Stimulated activated CD4-positive, alpha-beta T cell treated with anti-CD3 and anti-CD28 coated beads, Interleukin-15, amount 100 ng/mL, for 48 hours (primary cell): ENCODE measurements at places on chromosomes 1 and 21.

GRCh38 chr1:169472738-169473137 lies 13.0 kb downstream of the SLC19A2 start:
- DNase-seq = no peak

GRCh38 chr1:154599658-154600057 lies 8.3 kb downstream of the ADAR start:
- no peak for DNase-seq

GRCh38 chr1:61782771-61783170 lies 40.5 kb downstream of the PATJ start:
- peak; percentile 33 for DNase-seq

- no peak for DNase-seq
These were observed 101.3 kb downstream of the PLPPR4 start for GRCh38 chr1:99365545-99365944.

- DNase-seq = no peak
These were observed 10.1 kb downstream of the RBP7 start for GRCh38 chr1:10007169-10007568.

DNA sequence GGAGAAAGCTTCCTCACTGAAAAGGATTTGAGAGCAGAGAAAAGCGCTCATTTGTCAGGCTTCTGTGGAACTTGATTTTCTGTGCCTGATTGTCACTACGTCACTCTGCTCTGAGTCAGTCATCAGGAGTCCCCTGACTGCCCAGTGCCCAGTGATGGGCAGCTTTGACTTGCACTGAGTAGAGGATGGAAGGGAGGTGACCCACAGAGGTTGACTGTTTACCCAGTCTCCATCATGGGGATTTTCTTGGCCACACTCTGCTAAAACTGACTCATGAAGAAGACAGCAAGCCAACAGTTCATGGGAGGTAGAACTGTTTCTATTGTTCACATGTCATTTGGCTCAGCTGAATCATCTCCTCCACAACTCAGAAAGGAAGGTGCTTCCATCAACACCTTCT lies 82.1 kb upstream of the DUSP10 start:
- DNase-seq = no peak

GRCh38 chr1:27521861-27522431 lies 32.0 kb upstream of the WASF2 start:
- no peak for DNase-seq

- no peak for DNase-seq
These were observed 71.7 kb downstream of the NRIP1 start for GRCh38 chr21:14993115-14993514.

- no peak for DNase-seq
These were observed 100.3 kb downstream of the RNF220 start for GRCh38 chr1:44505210-44505993.

DNA sequence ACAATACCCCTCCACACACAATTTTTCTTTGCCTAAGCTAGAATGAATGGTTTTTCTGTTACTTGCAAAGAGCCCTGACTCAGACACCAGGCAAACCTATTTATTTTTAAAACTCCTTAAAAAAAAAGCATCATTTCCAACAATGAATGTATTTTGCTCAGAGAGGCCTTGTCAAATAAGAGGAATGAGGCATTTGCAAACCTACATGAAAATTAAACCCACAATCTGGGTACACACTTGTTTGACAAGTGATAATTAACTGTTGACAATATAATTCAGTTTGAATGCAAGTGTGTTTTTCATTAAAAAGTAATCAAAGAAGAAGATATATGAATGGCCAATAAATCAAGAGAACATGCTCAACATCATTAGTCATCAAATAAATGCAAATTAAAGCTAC lies 339.5 kb downstream of the PTPRU start:
- DNase-seq = no peak

DNA sequence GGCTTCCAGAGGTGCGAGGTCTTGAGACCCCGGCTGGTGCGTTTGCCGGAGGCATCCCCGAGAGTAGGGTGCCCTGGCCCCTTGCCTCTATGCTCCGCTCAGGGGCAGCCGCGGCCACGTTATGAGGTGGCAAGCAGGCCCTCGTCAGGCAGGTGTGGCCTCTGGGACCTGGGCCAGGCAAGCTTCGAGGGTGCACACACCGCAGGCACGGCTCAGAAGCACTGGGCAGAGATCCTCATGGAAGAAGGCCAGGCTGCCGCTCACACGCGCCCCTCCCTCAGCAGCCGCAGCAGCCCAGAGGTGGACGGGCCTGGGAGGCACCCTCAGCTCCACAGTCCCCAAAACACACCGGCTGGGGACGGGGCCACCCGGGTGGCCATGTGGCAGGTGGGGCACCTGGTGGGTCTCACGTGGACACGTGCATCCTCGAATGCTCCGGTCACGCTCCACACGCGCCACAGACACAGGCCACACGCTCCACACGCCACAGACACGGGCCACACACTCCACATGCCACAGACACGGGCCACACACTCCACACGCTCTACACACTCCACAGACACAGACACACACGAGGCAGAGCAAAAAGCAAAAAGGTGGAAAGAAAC lies 6.5 kb downstream of the SDF4 start:
- no peak for DNase-seq

- no peak for DNase-seq
These were observed 1.4 kb downstream of the PMF1 start for GRCh38 chr1:156214024-156214748.

- no peak for DNase-seq
These were observed 23.9 kb upstream of the SPATA6 start for GRCh38 chr1:48495911-48496310.

DNA sequence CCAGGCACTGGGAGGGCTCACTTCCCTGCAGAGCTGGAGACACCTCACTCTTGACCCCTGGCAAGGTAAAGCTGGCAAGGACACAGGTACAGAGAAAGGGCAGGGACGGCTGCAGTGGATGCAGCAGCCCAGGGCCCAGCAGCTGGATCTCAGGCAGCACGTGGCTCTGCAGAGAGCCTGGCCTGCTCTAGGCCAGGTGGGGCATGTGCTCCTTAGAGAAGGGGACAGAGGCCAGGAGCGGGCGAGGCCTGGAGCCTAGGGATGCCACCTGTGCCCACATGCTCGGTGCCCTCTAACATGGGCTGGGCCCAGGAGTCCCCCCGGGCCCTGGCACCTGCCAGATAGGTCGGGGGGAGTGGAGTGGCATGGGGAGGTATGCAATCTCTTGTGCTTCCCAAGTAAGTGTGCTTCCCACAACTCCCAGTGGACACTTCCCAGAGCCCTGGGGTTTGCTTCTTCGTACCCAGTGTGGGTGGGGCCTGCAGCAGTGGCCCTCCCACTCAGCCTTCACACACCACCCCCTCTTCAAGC lies 30.0 kb downstream of the WNT3A start:
- no peak for DNase-seq

DNA sequence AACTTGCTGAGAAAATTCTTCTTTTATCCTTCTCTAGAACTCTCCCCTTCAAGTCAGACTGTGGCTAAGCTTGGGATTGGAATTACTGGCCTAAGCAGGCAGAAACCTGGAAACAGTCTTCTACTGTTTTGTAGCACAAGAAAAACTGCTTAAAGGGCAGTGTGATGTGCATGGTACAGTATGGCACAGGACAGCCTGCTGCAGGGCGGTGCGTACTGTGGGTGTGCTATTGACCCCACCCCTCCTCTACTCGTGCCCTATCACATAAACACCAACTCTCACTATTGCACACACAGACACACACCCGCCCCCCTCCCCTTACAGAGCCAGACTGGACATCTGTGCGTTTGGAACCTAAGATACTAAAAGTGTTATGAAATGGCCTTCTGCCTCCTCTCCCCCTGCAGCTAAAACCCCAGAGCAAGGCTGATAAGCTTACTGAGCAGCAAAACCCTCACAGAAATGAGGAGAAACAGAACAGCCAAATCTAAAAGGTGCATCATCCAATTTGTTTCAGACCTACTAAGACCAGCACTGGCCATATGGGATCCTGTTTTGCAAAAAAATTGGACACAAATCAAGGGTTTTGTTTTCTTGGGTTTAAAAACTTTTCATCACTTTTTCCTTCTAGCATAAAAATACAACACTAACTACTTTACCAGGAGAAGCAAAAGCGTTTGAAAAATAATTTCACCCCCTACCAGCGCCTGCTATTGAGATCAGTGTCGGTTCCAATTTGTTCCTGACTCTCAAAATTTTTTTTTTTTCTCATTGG lies 355.8 kb upstream of the LYPLAL1 start:
- DNase-seq = no peak

DNA sequence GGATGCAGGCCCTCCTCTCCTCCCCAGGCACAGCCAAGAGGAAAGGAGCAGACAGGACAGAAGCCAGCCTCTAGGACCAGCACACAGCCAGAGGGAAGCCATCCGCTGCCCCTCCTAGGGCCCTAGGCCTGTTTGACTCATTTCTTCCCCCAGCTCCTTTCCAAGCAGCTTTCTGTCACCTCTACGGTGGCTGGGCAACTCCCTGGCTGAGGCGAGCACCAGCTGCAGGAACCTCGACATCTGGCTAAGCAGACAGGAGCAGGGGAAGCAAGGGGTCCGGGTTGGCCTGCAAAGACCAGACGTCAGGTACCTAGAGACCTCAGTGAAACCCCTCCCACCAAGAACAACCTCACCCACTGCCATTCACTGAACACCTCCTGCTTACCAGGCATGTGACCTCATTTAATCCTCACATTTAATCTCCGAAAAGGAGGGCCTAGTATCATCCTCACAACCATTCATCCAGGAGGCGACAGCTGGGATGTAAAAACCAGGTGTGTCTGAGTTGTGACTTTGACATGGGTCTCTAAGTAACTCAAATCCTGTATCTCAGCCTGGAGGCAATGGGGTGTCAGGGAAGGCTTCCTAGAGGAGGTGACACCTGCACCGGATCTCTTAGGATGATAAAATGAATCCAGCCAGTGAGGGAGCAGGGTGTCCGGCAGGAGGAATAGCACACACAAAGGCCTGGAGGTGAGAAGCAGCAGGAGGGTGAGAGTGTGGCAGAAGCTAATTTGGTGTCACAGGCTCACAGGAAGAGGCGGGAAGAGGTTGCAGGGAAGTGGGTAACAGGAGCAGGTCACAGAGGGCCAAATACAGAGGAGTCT lies 5.9 kb downstream of the LRP8 start:
- DNase-seq = no peak
